ENCODE measurements at places on chromosomes 2 and 18.

DNA sequence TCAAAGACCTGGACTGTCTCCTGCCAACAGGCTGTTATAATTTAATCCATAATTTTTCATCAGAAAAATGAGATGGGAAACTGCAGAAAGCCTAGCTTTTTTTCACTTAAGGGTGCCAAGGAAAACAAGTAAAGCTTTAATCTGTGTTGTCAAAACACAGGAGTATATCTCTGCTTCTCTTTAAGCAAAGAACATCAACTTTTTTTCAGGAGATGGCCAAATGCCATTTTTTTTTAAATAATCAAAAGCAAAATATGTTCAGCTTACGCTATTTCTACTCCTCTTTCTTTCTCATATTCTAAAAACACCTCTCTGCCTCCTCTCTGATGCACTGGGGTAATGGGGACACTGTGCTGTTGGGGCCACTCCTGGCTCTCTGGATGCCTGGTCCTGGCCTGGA is 73.1 kb upstream of the NXPH2 start:
- DNase-seq = no peak

- DNase-seq = no peak
Measured at GRCh38 chr2:134228493-134228903, 25.4 kb upstream of the MGAT5 start.

- DNase-seq = no peak
Measured at GRCh38 chr2:64828261-64828660, 160.9 kb upstream of the SLC1A4 start.

- no peak for DNase-seq
Measured at GRCh38 chr18:615092-615521, 18.3 kb downstream of the CLUL1 start.

GRCh38 chr2:142061733-142062132 is 69.1 kb downstream of the LRP1B start:
- DNase-seq = no peak

GRCh38 chr18:24659827-24660720 is 199.6 kb downstream of the HRH4 start:
- no peak for DNase-seq

- DNase-seq = no peak
Measured at GRCh38 chr2:47379384-47379783, 23.6 kb upstream of the MSH2 start.

DNA sequence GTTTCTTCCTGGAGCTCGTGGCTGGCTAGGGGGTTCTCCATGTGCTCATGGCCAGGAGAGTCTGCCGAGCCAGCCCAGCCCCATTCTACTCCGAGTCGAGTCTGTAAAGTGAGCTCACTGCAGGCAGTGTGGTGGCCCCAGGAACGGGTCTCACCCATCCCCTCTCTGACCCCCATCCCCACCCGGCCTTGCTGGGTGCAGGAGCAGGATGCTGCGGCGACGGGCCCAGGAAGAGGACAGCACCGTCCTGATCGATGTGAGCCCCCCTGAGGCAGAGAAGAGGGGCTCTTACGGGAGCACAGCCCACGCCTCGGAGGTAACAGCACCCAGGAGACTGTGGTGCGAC is 1.4 kb downstream of the ANO7 start:
- no peak for DNase-seq

- peak; percentile 49 for DNase-seq
Measured at GRCh38 chr18:9081940-9082339, 20.6 kb upstream of the NDUFV2 start.

DNA sequence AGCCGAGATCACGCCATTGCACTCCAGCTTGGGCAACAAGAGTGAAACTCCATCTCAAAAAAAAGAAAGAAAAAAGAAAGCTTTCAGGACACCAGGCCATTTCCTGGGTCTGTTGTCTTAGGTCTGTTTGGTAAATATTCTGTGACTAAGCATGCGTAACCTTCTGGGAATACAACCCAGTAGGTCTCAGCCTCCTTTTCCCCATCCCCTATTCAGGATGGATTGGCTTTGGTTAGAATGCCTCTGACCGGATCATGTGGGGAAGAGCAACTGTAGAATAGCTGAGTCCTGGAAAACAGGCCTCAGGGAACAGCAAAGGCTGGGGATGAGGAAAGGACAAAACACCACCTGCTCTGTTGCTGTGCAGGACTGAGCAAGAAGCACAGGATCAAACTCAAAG is 1.6 kb upstream of the PDCL3 start:
- DNase-seq = no peak

DNA sequence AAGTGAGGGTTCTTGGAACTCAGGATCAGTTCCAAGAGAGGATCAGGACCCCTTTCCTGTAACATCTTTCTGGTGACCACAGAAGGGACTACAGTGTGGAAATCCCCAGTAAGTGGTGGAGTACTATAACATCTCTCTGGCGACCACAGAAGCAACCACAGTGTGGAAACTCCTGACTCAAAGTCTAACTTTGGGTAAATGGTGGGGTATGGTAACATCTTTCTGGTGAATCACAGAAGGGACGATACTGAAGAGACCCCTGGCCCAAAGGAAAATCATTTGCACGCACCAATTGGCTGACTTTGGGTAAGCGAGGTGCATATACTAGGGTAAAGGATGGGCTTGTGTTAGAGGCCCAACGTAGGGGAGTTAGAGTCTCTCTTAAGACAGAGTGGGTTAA is 56.3 kb upstream of the GULP1 start:
- DNase-seq = peak; percentile 3

DNA sequence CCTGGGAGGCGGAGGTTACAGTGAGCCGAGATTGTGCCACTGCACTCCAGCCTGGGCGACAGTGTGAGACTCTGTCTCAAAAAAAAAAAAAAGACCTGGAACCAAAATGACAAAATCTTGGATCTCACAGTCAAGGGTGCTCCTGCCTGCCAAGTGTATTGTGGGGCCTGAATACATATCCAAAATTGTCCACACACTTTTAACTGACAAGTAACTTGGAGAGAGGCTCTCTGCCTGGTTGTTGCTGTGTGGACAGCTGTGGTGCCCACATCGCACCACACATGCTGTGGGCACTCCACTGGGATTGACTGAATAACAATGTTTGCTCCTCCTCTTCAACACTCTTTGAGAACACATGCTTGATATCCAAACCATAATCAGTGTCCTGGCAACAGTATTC is 117.6 kb upstream of the REV1 start:
- no peak for DNase-seq

GRCh38 chr2:96906729-96907114 is 36.8 kb upstream of the SEMA4C start:
- DNase-seq = no peak

- DNase-seq = no peak
Measured at GRCh38 chr2:189505492-189505891, 64.2 kb downstream of the WDR75 start.

- no peak for DNase-seq
Measured at GRCh38 chr18:67519592-67519991, 3.1 kb upstream of the DSEL start.

DNA sequence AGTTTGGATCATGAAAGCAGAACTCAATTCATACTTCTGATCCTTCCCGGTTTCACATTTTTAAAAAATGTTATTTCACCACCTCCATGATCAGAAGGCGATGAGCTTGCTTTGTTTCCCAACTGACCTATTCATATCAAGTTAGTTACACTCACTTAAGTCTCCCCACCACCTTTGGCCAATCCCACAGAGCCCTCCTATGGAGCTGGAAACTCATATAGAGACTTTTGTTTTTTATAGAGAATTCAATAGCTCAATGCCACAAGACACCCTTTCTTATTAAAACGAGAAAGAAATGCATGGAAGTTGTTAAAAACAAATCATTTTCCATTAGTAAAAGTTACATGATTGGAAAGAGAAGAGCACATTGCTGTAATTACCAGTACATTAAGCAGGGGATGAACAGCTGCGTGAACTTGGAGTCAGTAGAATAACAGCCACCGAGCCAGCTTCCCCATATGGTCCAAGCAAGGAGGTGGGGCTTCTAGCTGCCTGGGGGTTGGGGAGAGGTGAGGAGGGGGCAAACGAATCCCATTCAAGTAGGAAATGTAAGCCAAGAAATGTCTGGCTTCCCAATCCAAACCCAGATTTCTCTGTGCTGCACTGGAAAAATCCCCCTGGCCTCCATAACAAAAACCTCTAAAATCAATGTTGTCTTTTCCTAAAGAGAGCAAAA is 614.5 kb downstream of the IRS1 start:
- DNase-seq = no peak

- no peak for DNase-seq
Measured at GRCh38 chr2:132462236-132462635, 45.6 kb downstream of the GPR39 start.

- no peak for DNase-seq
Measured at GRCh38 chr2:43222475-43223309, 3.7 kb downstream of the ZFP36L2 start.

DNA sequence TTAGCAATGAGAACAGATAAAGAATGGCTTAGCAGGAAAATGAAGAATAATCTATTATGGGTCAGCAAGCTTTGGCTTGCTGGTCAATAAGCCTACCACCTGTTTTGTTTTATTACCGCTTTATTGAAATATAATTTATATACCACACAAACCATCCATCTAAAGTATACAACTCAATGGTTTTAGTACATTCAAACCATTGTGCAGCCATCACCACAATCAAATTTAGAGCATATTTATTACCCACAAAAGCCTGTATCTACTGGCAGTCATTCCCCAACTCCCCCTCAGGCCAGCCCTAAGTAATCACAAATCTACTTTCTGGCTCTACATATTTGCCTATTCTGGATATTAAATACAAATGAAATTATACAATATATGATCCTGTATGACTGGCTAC is 17.2 kb downstream of the PPP3R1 start:
- DNase-seq = no peak

- DNase-seq = no peak
Measured at GRCh38 chr18:67068608-67069007, 447.9 kb downstream of the DSEL start.

GRCh38 chr2:41720331-41721251 is 327.2 kb upstream of the PKDCC start:
- DNase-seq = no peak

DNA sequence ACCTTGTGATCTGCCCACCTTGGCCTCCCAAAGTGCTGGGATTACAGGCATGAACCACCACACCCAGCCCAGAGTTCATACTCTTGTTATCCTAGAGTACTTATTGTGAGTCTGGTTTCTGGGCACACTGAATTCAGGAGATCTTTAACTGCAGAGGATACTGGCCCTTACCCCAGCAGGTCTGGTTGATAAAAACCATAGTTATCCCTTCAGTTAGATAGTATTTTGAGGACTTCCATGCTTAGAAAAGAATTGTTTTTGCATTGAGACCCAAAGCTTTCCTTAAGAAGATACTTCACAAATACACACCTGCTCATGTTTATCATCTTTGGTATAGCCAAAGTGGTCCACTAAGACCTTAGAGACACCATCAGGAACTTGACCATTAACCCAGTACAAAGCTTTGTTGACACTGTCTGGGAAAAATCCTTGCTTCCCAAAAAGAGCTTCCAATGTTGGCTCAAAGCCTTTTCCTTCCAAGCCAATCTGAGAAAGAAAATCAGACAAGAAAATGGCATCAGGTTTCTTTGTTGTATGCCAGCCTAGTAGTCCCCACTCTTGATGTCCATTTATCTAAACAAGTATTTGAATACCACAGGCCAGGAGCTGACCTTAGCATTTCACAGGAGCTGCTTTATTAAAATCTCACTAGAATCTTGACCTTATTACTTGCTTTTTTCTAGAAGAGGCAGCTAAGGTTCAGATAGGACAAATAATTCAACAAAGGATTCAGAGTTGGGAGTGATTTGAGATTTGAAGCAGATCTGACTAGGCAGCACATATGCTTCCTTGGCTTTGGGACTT is 17.2 kb downstream of the APOB start:
- no peak for DNase-seq

GRCh38 chr2:196977507-196977906 is 51.0 kb upstream of the PGAP1 start:
- no peak for DNase-seq

Measured in activated CD4-positive, alpha-beta T cell treated with anti-CD3 and anti-CD28 coated beads, Interleukin-2, amount 50 U/mL, for 48 hours (primary cell).